ENCODE measurements at places on chromosomes 3 and 15. TPM values are rescaled to one million over a fixed set of nuclear protein-coding genes. Genes with fewer than 3 reads are reported as not detected.

Gene UBP1
- total RNA-seq = 78.1 TPM

Gene BTLA
- not detected for total RNA-seq

Gene ZBBX
- total RNA-seq = 3.4 TPM

Gene ZMYND10
- total RNA-seq = 0.86 TPM

Gene HYAL1
- total RNA-seq = 3.1 TPM

Gene SCAANT1
- total RNA-seq = not detected

Gene MORC1
- not detected for total RNA-seq

Gene SLC28A1
- total RNA-seq = not detected

Gene SCN11A
- 1.6 TPM for total RNA-seq

Gene SAMMSON
- total RNA-seq = 0.17 TPM

Gene NGLY1
- 44.5 TPM for total RNA-seq

Gene TGM4
- not detected for total RNA-seq

Gene MELTF
- total RNA-seq = 5.0 TPM

Gene PIERCE2
- total RNA-seq = 4.7 TPM
